H9 (cell line): ENCODE measurements at places on chromosomes 2 and 18. TPM values are rescaled to one million over a fixed set of nuclear protein-coding genes. Genes with fewer than 3 reads are reported as not detected.

Gene TMEM214
- 53.9 and 55.3 TPM in 2 replicates for total RNA-seq

Gene EHD3
- total RNA-seq: 8.3 TPM in 2 replicates

Gene TEKT4
- total RNA-seq: not detected in 2 replicates

Gene ACP1
- 135 and 143 TPM in 2 replicates for total RNA-seq

Gene CPLX4
- not detected in 2 replicates for total RNA-seq

Gene SFT2D3
- 4.7 and 5.0 TPM in 2 replicates for total RNA-seq

Gene TRIM54
- 4.6 and 5.0 TPM in 2 replicates for total RNA-seq

Gene HOXD9
- not detected in 2 replicates for total RNA-seq

Gene NGEF
- 1.9 and 2.2 TPM in 2 replicates for total RNA-seq

Gene APLF
- 3.6 and 3.7 TPM in 2 replicates for total RNA-seq

Gene BOK
- total RNA-seq: 33.9 and 35.6 TPM in 2 replicates

Gene CEP76
- 18.6 and 19.3 TPM in 2 replicates for total RNA-seq

Gene POTEI
- 0.99 and 1.2 TPM in 2 replicates for total RNA-seq

Gene KCNK3
- total RNA-seq: 0.09 TPM in 1 of 2 replicates, not detected in the other

Gene CYP1B1
- 2.7 and 2.9 TPM in 2 replicates for total RNA-seq

Gene LYPD1
- 10.6 and 11.2 TPM in 2 replicates for total RNA-seq

Gene TRMT61B
- 20.7 and 21.0 TPM in 2 replicates for total RNA-seq

Gene NTSR2
- not detected in 2 replicates for total RNA-seq

Gene CABYR
- total RNA-seq: 12.3 and 13.6 TPM in 2 replicates

Gene IL36B
- not detected in 2 replicates for total RNA-seq

Gene CRYGD
- not detected in 2 replicates for total RNA-seq

Gene GPN1
- 45.5 and 48.5 TPM in 2 replicates for total RNA-seq

Gene RIT2
- 1.2 and 1.3 TPM in 2 replicates for total RNA-seq

Gene DSG1
- not detected in 2 replicates for total RNA-seq

Gene HOXD3
- not detected in 2 replicates for total RNA-seq
